ENCODE measurements at places on chromosomes 5 and 9.

DNA sequence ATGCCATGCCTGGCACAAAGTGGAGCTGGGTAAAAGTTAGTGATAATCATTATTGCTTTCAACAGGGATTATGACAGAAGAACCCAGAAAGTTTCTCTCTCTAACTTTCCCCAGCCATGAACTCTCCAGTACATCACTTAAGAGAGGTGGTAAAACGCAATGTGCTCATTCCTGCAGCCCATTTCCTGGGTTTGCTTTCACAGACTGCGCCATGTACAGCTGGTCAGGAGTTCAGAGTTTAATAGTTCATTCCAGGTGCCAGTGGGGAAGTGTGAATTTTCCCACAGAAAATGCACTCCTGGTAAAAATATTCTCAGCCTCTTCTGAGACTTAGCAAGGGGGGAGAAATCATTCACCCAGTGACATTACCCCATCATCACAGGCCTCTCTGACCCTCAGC is 35.5 kb downstream of the ADAM19 start:
- DNase-seq: no peak

DNA sequence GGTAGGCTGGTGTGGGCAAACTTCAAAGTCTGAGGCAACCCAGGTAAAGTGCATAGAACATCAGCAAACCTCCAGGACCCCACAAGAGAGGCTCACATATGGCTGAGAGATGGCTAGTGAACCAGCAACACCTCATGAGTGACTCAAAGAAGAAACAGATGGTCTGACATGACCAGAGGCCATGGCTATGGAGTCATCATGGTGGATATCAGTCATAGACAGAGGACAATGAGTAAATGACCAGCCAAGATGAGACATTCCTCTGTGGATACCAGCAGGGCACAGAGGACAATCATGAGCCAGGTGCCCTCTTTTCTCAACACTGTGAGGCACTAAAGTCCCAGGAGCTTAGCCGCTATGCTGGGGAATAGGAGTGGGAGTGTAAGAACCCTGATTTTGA is 180.8 kb downstream of the RASEF start:
- DNase-seq: no peak

- DNase-seq: no peak
These were observed 3.4 kb upstream of the RXRA start for GRCh38 chr9:134322781-134323241.

DNA sequence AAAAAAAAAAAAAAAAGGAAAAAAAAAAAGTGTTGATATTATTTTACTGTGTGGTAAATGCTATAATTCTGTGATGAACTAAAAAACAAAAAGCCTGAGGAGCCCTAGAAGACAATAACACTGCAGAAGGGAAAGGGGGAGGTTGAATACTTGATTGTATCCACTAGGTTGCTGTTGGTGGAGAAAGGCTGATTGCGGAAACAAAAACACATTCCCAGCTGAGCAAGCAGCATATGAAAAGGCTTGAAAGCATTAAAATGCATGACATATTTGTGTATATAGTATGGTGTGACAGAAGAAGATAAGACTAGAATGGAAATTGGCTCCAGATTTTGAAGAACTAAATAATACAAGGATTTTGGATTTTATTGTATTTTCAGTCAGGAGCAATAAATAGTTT is 8.9 kb downstream of the RABGAP1 start:
- no peak for DNase-seq

DNA sequence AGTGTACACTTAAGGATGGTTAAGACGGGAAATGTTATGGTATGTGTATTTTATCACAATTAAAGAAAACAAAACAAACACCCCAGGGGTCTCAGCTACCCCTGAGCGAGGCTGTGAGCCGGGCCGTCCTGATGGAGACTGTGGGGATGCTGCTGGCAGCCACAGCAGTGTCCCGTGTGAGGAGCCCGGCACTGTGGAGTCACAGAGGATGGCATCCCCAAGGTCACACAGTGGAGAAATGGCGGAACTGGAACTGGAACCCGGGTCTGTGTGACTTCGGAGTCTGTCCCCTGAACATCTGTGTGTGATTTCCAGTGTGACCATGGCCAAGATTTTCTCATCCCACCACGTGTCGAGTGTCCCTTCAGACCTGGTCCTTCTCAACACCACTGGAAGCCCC is 80.7 kb upstream of the PHYKPL start:
- no peak for DNase-seq

DNA sequence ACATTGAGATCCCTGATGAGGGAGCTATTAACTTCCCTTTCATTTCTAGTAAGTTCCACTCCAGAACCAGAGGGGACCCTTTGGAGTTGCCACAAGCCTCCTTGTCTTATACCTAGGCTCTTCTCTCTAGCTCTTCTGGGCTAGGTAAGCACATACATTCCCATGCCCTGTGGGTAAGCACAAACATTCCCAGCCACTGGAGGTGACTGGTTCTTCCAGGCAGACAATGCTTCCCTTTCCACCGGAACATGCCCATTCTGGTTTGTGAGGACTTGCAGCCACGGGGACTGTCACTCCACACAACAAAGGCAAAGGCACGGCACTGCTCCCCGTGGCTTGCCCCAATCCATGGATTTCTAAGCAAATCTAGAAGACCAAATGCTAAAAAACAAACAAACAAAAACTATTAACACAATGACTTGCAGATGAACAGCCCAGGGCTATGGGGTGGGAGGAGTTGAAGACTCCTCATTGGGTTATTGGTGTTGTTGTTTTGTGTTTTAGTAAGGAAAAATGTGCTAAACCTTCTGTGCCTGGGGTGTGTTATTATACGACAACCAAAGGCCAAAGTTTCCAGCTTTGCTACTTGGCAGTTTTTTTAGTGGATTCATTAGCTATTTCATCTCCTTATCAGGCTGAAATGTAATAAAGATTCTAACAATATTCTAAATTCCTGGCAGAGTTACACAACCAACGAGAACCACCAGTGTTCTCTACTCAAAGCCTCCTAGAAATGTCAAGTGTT is 276.2 kb downstream of the SYK start:
- no peak for DNase-seq

DNA sequence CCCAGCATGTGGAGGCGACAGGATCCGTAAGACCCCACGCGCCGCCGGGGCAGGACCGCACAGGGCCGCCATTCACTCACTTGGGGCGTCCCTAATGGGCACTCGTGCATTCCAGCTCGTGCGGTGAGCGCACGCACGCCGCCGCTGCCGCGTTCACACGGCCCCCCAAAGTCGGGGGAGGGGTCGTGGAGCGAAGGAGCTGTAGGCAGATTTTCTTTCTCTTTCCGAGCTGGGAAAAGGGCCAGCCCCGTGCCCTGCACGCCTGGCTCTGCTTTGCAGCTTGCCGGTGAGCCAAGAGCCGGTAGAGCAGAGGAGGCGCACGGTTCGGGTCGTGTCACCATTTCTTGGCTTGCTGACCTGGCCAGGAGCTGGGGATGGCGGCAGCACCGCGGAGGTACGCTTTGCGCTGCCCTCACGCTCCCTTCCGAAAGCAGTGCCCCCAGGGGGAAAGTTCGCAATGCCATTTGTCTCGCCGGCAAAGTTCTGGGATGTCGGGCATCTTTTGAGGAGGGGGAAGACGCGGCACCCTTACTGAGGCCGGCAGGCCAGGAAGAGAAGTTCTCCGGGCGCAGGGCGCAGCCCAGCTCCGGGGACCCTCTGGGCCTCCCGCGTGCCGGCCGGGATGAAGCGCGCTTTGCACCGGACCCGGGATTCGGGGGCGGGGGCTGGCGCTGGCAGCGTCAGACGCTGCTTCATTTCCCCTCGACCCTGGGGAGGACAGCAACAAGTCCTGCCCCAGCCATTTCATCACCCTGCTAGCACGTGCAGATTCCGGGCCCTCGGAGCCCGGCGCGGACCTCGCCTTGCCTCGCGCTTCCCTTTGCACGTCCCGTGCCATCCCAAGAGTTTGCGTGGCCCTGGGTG is 898 bp downstream of the STC2 start:
- DNase-seq: no peak

DNA sequence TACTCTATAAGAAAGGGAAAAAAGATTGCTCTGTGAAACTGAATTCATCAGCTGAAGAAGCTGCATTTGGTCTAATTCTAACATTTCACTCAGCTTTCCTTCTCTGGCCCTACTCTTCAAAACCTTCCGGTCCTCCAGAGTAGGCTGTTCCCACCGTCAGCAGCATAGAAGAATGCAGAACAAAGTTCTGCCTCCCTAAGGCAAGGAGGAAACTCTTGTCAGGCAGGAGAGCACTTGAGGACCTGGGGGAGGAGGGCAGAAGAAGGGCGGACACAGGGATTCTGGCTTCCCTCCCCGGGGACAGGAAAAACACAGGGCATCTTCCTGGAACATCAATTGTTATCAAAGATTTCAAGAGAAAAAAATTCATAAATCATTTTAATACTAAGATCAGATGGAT is 69.2 kb upstream of the SHB start:
- DNase-seq: no peak

DNA sequence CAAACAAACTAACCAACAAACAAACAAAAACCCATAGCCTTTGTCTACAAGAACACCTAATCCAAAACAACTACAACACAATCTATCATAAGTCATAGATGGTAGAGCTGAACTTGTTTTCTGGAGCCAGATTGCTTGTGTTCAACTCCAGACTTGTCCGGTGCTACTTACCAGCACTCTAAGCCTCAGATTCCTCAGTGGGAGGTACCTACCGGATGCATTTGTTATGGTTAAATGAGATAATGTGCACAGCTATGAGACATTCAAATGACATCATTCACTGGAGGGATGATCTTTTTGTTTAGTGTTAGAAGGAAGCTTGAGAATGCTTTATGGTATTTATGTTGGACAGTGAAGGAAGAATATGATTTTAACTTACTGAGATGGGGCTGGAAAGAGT is 592.9 kb upstream of the C9orf72 start:
- no peak for DNase-seq

DNA sequence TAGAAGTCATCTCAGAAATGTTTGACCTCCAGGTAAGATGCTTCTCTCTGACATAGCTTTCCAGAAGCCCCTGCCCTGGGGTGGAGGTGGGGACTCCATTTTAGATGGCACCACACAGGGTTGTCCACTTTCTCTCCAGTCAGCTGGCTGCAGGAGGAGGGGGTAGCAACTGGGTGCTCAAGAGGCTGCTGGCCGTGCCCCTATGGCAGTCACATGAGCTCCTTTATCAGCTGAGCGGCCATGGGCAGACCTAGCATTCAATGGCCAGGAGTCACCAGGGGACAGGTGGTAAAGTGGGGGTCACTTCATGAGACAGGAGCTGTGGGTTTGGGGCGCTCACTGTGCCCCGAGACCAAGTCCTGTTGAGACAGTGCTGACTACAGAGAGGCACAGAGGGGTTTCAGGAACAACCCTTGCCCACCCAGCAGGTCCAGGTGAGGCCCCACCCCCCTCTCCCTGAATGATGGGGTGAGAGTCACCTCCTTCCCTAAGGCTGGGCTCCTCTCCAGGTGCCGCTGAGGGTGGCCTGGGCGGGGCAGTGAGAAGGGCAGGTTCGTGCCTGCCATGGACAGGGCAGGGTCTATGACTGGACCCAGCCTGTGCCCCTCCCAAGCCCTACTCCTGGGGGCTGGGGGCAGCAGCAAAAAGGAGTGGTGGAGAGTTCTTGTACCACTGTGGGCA is 642 bp downstream of the CSF2 start:
- DNase-seq: no peak

GRCh38 chr9:98134702-98135557 is 15.9 kb upstream of the TRIM14 start:
- no peak for DNase-seq

DNA sequence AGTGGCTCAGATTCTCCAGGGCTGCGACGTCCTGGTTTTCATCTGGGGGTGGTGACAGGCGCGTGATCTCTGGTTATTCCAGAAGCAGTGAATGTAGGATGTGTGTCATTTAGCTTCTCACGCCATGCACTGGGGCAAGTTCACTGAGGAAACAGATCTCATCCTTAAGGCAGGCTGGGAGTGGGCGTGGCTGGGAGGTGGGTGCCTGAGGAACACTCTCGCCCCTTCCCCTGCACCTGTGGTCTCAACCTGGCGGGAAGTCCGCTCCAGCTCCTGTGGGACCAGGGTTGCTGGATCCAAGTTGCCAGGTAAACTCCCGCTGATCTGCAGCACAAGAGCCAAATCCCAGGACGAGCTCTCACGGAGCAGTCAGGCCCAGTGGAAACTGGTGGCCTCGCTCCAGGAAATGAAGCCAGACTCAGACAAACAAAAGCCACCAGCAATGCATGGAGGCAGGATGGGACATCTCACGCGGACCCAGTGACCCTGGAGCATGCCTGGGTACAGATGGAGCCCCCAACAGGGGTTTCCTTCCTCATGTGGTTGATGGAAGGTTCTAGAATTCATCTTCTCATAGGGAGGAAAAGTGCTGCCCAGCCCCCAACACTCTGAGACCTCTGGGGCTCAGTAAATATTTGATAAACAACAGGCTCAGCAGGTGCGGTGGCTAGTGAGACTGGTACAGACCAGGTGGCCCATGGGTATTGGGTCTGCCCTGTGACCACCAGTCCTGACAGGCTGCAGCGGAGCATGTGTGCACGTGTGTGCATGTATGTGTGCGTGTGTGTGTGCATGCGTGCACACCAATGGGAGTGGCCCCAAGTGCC is 16.3 kb upstream of the SLC12A7 start:
- no peak for DNase-seq

DNA sequence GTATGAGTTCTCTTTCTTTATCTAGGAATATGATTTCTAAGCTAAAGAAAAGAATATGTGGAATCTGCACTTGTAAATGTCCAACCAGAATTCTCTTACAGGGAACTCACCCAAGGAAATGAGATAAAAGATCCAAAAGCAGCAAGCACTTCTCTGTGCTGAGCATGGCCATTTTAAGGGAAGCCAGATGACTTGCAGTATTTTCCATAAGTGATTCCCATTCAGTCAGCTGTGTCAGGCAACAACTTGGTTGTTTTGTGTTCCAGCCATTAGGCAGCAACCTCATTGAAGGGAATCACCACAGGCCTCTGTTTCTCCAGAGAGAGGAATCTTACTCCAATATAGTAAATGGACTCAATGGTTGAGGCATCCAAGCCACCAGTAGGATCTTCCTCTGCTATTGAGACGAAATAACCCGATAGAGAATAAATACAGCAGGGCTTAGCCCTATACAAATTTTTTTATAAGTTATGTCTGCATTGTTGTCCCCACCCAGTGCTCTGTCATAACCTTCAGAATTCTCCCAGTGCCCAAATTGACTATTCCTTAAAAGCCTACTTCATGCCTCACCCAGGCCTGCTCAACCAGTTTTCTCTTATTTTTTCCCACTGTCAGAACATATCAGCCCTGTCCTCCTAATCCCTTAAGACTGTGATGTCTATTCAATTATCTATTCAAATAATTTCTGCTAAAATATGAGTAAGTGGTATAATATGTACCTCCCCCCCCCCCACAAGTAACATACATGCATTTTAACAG is 236.6 kb downstream of the PJA2 start:
- no peak for DNase-seq

DNA sequence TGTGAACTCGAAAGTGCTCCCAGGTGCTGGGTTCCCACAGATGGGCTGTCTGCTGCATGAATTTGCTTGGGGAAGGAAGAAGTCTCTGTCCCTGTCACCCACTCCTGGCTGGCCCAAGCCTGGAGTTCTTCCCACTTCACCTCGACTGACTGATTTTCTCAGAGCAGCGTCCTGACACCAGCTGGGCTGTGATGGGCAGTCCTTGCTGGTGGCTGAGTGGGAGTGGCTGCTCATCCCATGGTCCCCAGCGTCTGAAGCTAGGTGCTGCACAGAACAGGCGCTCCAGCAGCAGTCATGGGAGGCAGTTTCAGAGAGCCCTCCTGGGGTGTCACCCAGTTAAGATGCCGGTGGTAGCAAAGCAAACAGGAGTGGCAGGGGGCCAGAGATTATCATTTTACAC is 10.1 kb upstream of the NEURL1B start:
- no peak for DNase-seq

All from activated T-helper 1 cell treated with anti-CD3 and anti-CD28 coated beads, Interleukin-2, amount 50 U/mL, for 16 hours (primary cell).